Activated T-cell treated with anti-CD3 and anti-CD28 coated beads, Interleukin-2, amount 50 U/mL, for 48 hours (primary cell): ENCODE measurements at places on chromosomes 2 and 18.

DNA sequence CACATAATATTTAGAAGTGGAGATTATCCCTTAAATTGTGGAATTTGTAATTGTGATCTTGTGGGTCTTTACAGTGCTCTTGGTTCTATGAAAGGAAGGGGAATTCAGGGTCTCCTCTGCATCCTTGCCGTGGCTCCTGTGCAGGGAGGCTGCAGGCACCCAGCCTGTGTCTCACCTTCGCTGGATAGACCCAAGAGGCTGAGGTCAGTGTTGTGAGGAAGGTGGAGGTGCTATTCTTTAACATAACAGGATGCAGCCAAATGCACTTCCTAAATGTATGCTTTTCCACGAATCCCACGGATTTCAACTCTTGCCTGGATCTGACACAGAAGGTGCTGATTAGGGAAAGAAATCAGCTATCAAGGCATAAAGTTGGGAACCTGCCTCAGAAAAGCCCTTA lies 69.5 kb downstream of the TMEM18 start:
- DNase-seq = no peak

- peak; percentile 40 for DNase-seq
Observed at GRCh38 chr2:112958428-112959108, 19.2 kb upstream of the IL36G start.

DNA sequence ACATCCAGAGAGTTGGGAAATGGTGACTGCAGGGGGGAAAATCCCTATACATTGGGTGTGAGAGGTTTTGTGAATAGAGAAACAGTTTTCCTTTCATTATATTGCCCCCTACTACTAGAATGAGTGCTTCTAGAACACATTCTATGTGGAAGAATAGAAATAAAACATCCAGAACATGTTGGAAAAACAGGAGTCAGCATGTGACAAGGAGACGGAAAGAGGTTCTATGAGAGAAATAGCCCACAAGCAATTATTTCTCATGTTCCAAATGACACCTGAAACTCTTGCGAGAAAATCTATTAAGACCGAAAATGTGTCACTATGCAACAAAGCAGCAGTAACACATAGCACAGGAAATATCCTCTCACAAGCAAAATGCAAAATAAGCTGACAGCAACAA lies 202.7 kb upstream of the SPOPL start:
- no peak for DNase-seq

- DNase-seq = no peak
Observed at GRCh38 chr2:225920621-225921220, 521.2 kb downstream of the NYAP2 start.

DNA sequence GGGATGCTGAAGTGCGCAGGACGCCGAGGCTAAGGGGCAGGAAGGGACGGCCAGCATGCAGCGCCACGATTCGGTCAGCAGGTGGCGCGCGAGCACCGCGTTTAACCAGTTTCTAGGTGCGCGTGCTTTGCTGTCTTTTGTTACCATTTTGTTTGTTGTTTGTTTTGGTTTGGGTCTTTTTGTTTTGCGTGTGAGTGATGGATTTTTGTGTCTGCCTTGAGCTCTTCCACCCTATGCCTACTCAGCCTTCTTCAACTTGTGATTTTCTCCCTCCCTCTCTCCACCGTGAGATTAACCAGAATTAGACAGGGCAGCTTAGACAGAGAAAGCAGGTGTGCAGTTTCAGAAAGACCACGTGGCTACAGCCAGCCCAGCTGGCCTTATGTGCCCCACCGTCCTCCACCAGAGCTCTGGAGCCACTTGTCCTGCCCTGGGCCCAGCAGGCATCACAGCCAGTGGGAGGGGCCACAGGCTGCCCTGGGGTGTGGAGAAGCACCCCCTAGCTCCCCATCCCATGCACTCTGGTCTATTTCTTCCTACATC lies 180.2 kb downstream of the RNF144A start:
- DNase-seq = peak; percentile 85

DNA sequence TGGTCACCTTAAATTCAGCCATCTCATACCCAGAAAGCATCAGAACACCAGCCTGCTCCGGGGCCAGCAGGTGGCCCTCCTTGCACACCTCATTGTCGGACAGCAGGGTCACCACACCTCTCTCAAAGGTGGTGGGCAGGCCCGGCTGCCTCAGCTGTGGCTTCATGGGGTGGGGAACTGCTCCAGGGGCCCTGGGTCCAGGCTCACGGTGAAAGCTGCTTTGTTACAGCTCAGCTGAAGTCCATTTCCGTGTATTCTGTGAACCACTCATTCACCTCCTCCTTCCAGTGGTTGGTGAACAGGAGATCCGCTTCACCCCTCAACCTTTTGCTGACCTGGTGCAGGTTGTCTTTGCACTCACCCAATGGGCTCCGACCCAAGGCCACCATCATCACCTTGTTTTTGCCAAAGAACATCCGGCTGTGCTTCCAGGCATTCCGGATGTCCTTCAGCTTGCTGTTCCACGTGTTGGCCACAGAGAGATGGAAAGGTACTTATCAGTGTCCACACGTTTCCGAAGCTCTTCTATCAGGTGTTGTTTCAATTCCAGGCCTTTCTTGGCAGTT lies 78.6 kb upstream of the LDLRAD4 start:
- no peak for DNase-seq
